RPMI7951 (cell line): ENCODE measurements at places on chromosomes 16 and 17. TPM values are rescaled to one million over a fixed set of nuclear protein-coding genes. Genes with fewer than 3 reads are reported as not detected.

- no peak for DNase-seq
Measured at GRCh38 chr17:57447357-57447989, 191.2 kb downstream of the MSI2 start.

The UMOD gene
- total RNA-seq: not detected in 2 replicates

The ITGAX gene
- total RNA-seq: not detected in 2 replicates

DNA sequence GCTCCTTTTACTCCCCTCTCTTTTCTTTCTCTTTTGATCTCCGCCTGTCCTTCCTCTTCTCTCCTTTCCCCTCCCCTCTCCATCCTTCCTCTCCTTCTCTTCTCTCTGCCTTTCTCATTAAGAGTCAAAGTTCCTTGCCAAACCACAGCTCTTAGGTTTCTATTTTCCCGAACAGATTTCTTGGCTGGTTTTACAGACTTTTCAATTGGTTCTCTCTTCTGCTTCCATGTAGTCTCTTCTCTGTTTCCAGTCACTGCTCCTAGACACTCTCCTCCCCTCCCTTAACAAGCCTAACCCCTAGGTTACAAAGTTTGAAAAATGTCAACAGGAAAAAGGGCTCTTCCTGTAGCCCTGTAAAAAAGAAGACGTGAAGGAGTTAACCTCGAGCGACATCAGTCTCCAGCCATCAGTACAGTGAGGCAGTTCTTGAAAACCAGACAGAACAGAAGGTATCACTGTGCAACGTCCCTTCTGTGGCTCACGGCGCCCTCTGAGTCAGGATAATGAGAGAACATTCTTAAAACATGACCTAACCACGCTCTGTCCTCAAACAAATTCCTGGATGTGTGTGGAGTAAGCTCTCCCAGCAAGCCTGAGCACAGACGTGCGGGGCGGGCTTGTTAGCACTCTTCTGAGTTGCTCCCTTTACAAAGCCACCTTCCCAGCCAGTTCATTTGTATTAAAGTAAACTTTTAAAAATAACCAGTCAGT lies 11.6 kb upstream of the MARCHF10 start:
- peak; percentile 95 for DNase-seq

The PRRT2 gene
- 1.7 and 2.5 TPM in 2 replicates for total RNA-seq

DNA sequence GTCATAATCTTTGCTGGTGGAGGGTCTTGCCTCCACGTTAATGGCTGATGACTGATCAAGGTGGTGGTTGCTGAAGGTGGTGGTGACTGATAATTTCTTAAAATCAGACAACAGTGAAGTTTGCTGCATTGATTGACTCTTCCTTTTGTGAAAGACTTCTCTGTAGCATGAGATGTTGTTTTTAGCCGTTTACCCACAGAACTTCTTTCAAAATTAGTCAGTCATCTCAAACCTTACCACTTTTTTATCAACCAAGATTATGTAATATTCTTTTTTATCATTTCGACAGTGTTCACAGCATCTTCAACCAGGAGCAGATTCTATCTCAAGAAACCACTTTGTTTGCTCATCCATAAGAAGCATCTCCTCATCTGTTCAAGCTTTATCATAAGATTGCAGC lies 5.9 kb downstream of the UQCRC2 start:
- DNase-seq: no peak

The AOC3 gene
- total RNA-seq: 0.10 TPM in 1 of 2 replicates, not detected in the other

The TRIM72 gene
- not detected in 2 replicates for total RNA-seq

DNA sequence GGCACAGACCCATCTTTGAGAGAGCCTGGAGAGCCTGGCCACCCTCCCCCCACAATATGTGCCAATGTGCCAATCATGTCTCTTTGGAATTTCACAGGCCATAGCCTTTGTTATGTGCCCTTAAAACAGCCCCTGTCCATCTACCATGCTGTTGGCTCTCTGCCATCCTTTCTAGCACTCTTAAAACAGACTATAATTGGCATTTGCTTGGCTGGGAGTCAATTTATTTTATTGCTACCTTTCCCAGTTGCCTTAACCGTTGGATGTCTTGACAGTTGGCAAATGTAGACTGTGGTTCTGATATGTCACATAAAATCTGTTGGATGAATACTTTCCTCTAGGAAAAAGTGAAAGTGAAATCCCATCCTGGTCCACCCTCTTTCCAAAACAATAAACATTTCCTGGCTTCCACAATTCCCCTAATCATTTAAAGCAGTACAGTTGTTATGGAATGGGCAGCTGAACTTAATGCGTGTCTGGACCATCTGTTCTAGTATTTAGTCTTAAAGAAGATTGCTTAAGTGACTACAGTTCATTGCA lies 394.0 kb downstream of the KCNJ2 start:
- DNase-seq: peak; percentile 3

GRCh38 chr17:43019418-43019817 lies 2.8 kb downstream of the VAT1 start:
- no peak for DNase-seq

DNA sequence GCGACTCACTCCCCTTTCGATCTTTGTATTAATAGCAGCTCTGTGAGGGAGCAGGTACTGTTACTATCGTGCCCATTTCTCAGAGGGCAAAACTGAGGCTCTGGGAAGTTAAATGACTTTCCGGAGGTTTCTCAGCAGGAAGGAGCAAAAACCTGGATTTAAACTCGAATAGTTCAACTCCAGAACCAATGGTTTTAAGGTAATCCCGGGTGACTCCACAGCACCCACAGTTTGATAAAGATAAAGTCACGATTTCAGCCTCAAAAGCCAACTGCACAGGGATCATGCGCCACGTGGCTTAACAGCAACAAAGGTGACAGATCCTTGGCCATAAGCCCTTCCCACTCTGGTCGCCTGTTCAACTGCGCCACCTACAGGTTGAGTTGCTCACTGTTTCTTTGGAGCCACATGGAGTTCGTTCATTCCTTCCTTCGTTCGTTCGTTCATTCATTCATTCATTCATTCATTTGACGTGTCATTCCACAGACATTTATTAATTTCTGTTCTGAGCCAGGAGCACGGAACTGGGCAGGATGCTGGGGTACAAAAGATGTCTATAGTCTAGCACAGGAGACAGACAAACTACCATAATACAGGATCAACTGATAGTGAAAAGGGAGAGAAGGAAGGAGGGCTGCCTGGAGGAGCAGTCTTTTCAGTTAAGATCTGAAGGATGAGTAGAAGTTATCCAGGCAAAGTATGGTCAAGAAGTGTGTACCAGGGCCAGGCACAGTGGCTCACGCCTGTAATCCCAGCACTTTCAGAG lies 134.8 kb downstream of the HS3ST2 start:
- DNase-seq: peak; percentile 44
